ENCODE measurements at places on chromosomes 7 and 10. TPM values are rescaled to one million over a fixed set of nuclear protein-coding genes. Genes with fewer than 3 reads are reported as not detected.

The TSPAN13 gene
- total RNA-seq = 11.6 TPM

The TCERG1L gene
- not detected for total RNA-seq

The TRIM50 gene
- not detected for total RNA-seq

The STRIP2 gene
- total RNA-seq = 2.0 TPM

DNA sequence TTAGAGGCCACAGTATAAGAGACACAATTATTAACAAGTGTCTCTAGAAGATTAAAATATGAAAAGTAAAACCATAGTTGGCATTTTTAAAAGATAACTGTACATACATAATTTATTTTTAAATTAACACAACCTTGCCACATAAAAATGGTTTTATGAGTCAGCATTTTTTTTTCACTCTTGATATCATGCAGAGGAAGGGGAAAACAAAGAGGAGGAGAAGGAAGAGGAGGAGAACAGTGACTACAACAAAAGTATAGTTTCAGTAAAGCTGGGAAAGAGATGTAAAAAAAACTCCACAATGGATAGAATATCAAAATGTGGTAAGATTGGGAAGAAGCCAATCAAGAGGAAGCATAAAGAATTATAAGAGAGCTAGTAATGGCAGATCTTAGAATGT is 34.0 kb downstream of the CH25H start:
- DNase-seq = no peak

DNA sequence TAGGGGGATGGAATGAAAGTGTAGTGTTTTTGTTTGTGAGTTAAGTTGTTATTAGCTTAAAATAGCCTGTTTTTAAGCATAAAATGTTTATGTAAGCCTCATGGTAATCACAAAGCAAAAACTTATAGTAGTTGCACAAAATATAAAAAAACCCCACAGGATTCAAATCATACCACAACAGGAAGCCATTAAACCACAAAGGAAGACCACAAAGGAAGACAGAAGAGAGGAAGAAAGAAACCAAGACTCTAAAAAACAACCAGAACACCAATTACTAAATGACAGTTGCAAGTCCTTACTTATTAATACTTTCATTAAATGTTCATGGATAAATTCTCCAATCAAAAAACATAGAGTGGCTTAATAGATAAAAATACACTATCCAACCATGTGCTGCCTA is 63.6 kb downstream of the ANKRD7 start:
- DNase-seq = no peak

GRCh38 chr10:15430969-15431771 is 60.1 kb upstream of the FAM171A1 start:
- no peak for DNase-seq

DNA sequence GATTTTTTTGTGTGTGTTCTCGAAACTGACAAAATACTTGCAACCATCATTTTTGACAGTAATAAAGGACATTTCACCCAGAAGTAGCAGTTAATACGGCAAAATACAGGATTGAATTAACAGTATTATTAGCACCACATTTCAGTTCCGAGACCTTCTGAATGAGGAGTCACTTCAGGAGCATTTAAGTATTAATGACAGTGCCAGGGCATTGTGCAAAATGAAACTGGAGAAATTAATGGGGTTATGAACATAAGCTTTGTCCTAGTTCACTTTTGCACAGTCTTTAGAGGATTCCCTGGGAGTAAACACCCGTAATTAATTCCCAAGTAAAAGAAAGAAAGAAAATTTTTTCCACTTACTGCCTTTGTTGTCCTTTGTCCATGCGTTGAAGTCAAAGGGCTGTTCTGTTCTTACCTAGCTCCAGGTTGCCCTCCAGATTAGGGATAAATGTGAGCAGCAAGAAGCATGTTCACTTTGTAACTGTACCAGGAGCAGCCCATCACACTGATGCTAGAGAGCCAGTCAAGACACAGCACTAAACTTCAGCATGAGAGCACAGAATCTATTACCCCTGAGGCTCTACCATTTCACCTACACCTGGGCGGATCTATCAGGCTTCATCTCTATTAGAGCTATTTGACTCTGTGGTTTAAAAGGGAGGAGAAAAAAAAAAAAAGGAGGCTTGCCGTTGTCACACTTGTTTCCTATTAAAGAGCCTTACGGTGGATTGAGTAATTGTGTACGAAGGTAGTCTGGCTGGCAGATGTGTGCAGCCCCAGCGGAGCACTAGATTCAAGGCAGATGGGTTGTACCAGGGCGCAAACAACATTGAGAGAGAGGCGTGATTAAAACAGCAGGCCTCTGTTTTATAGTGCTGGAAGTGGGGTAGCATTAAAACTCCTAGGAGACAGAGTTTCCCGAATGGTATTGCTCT is 297.8 kb upstream of the SEMA3A start:
- peak; percentile 22 for DNase-seq

GRCh38 chr7:129951226-129952085 is 1.3 kb downstream of the UBE2H start:
- DNase-seq = peak; percentile 71

DNA sequence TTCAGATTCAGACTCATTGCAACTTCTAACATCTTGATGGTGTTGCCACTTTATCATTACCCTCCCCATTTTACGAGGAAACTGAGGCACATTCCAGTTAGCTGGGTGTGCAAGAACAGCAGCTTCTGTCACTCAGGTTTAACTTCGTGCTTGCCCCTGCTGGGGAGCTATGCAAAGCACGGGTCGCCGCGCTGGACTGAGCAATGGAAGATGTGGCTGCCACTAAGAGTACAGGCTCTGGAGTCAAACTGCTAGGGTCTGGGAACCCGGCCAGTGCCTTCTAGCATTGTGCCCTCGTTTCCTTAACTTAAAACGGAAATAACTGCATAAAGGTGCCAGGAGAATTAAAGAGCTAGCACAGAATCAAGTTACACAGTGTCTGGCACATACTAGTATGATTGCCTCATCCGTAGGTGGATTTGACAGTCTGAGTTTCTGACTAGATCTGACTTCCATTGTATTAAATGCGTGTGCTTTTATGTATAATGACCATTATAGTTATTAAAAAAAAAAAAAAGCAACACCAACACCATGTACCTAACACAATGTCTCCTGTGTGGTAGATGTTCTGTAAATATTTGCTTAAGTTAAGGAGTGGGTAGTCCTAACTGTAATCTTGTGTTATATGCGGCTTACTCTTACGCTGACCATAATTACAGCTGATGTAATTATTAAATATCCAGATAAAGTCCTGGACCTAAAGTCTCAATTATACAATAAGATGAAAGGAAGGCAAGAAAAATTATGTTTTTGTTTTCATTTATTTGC is 842 bp downstream of the ZNF22 start:
- peak; percentile 86 for DNase-seq

- DNase-seq = peak; percentile 27
These were observed 94.6 kb upstream of the MACROH2A2 start for GRCh38 chr10:69957886-69958555.

- peak; percentile 68 for DNase-seq
These were observed 198.0 kb upstream of the MKI67 start for GRCh38 chr10:128324058-128324827.

DNA sequence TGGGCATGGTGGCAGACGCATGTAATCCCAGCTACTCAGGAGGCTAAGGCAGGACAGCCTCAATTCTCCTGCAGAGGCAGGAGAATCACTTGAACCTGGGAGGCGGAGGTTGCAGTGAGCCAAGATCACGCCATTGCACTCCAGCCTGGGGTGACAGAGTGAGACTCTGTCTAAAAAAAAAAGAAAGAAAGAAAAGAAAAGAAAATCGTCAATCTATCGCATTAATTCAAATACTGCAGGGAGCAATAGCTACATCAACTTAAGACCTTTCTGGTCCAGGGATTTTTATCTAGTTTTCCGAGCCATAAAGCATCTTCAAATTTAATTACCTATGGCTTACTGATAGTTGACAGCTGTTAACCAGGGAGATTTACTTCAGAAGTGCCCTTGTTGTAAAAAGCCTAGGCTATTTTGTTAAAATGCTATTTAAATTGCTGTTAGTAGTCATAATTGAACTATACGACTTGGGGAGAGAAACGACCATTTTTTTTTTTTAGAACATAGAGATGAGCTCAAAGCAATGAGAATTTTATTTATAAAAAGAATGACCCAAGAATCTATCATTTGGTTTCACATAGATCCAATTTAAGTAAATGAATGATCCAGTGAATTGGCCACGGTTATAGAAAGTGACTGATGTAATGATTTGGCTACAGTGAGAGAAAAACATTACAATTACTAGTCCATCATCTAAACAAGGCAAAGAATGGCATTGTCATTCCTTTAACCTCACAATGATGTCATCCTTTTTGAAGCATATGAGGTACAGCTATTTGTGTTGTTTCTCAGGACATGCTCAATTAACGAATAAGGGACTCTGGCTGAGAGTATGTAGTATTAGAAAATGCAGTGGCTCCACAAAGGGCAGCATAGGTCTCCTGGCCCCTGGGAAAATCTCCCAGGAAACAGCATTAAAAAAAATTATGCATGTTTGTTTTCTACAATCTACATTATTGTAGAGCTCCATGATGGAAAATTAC is 85.3 kb downstream of the SEMA3C start:
- no peak for DNase-seq

GRCh38 chr10:127417031-127417430 is 132.1 kb upstream of the NPS start:
- no peak for DNase-seq

- DNase-seq = no peak
These were observed 2.0 kb upstream of the PLPP4 start for GRCh38 chr10:120455004-120455403.

DNA sequence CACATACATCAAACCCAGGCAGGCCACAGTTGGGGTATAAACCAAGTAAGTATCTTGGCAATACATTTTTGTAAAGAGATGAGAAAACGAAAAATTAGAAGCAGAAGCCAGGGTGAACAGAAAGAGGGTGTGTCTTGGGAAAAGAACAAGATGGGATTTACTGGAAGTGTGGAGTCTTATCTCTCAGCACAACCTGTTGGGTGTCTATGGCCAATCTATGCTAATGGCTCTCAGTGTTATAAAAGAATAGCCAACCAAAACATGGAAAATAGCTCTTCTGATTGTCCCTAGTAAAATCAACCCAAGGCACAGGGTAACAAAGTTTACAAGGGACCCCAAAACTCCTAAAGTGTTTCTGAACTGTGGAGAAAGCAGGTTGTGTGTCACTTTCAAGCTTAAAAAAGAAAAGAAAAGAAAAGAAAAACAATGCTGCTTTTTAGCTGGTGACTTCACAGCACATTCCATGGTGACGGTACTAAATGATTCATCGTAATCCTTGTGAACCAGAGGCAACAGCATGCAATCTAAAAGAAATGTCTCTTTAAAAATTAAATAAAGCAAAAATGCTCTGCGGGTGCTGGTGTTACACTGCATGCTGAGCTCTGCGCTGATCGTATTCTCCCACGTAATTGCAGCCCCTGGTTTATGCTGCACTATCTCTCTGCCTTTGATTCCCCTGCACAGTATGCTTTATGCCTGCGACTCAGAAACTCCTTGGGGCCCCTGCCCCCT is 100.8 kb downstream of the C10orf90 start:
- no peak for DNase-seq

DNA sequence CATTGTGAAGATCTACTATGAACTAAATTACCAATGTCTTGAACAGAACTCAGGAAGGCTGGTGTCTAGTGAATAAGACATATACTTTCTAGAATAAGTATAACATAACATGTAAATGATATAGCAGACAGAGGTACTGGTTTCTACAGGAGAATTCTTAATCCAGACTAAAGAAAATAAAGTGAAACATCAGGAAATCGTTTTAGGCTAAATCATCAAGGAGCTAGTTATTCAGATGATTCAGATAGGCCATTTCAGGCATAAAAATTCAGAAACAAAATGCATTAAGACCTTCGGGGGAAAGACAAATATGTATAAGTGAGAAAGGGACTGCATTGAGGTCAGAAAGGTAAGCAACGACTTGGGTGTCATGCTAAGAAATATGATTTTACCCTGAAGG is 170.6 kb downstream of the LRRN3 start:
- no peak for DNase-seq

DNA sequence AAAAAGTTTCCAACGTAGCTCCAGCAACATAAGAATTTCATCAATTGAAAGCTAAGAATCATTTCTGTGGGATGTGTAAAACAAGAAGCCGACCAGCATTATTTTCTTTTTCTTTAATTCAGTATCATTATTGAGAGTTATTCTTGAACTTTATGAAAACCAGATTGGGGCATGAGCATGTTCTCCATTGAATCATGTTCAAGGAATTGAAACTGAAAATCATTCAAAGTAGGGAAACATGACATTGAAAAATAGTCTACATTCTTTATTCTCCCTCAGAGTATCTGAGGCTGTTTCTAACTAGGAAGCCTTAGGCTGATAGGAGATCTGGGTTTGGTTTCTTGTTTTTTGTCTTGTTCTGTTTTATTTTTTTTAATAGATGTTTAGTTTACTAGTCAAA is 253.7 kb downstream of the DYNC1I1 start:
- no peak for DNase-seq

DNA sequence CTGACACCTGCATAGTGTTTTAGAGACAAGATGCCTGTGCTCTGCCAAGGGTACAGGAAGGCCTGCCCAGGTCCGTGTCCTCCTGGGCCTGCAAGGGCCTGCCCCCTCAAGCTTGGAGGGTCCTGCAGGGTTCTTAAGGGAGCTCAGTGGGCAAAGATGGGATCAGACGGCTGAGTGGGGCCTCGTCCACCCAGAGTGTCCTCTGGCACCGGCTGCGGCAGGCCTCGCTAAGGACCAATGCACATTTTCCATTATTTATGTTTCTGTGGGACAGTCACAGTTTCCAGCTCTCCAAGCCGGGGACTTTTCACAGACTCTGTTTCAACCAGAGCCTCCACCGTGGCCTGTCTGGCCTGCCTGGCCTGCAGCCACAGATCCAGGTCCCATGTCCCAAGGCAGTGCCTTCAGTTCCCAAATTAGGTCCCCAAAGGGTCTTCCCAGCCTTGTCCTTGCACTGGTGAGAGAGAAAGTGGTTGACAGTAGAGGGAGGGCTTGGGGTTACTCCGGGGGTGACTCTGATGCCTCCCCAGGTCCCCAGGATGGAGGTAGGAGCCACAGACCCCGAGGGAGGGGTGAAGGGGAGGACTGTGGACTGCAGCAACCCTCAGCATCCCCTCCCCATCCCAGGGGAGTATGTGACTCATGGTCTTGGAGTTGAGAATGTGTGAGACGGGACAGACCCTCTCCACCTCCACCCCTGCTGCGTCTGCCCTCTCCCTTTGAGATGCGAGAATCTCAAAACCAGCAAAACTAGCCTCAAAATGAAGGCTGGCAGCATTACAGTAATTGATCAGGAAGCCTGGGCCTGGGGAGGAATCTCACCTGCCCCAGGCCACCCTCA is 14.8 kb downstream of the MYL10 start:
- no peak for DNase-seq
